ENCODE measurements at places on chromosomes 11 and 22.

GRCh38 chr11:82750643-82751139, 17.0 kb upstream of the FAM181B start:
- DNase-seq: no peak

GRCh38 chr11:93903989-93904388, 53.6 kb upstream of the VSTM5 start:
- DNase-seq: no peak

DNA sequence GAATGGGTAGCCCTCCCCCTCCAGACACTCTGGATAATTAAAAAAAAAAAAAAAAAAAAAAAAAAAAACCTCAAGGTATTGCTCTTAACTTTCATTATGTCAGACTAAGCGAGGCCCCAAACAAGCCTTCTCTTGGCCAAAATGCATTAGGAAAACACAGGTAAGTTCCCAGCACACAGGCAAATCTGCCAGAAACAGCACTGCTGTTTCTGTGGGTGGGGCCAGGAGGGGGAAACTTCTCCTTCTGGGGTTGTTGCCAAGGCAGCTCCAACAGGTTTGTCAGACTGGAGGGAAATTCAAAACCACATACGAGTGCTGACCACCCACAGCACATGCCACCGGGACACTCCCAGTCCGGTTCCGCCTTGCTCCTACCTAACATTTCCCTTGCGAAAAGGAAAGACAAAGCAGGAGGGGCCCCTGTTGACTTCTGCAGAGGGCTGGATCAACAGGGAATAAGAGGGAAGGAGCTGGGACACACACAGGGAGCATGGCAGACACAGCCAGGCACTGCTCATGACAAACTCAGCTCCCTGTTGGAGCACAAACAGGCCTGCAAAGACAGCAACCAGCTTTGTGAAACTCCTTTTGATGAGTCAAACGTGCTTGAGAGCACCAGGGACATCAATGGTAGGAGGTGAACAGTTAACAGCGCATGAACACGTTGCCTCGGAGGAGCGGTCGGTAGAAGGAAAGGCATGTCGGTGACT, 55.0 kb downstream of the MYH9 start:
- no peak for DNase-seq

DNA sequence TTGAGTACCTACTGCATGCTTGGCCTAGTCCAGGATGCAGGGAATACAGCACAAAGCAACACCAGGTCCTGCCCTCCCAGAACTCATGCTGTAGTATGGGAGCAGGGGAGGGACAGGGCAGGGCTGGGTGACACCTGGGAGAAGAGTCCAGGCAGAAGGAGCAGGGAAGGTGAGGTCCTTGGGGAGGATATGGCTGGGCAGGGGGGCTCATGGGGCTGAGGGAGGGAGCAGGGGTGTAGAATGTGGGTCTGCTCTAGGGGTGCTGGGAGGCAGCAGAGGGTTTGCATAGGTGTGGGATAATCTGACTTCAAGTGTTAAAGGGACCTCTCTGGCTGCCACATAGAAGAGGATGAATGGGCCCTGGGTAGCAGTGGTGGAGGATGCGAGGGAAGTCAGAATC, 4.8 kb downstream of the TOP3B start:
- no peak for DNase-seq

DNA sequence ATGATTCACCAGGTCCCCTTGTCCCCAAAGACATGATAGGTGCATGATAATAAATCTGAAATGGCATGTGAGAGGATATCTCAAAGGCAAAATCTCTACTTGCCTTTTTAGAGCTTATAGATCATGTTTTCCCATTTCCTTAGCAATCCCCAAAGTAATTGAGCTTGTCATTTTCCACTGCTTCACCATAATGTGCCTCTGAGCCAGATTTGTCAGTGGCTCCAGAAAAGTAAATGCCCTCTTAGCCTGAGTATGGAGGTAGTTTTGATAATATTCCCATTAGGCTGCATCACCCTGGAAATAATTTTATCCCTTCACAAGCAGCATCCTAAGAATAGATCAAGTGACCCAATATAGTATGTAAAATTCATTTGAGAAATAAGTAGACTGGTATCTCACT, 36.7 kb upstream of the ADSL start:
- DNase-seq: no peak

DNA sequence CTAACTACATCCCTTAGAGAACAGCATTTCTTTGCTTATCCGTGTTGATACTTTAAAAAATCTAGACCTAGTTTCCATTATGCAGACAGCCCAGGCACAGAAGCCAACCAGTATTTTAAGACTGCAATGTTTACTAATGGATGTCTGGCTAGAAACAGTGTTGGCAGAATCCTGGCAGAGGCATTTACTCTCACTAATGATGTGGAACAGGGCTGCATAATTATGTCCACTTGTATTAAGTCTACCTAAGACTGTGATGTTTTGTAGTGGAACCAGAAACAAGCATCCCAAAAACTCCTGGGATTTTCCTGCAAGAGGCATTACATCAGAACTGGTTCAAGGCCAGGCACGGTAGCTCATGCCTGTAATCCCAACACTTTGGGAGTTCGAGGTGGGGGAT, 50.2 kb upstream of the PICALM start:
- DNase-seq: no peak

DNA sequence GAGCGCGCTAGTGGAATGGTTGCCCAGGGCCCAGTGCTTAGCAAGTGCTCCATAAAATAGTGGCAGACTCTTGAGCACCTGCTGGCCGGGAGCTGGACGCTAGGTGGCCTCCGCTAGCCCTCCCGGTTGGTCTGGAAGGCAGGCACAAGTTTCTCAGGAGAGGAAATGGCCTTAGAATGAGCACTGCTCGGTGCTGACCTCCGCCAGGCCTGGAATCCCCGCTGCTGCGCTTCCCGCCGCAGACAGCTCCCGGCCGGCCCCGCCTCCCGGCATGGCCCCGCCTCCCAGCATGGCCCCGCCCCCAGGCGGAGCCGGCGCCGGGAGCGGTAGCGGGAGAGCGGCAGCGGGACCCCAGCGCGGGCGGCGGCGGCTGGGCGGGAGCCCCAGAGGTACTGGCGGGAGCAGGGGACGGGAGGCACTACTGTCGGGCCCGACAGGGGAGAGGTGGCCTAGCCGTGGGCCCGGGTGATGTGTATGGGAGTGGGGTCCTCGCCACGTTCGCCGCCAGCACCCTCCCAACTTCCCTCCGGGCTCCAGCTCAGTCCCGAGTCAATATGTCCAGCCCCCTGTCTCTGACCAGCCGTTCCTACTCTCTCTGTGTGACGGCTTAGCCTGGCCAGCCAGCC, at the start of gene SIPA1:
SIPA1 (plus strand) TSS at position 308 of the 626 bp plus-strand sequence. CDS start 2,821 bp downstream, outside the sequence.
- peak; percentile 94 for DNase-seq

DNA sequence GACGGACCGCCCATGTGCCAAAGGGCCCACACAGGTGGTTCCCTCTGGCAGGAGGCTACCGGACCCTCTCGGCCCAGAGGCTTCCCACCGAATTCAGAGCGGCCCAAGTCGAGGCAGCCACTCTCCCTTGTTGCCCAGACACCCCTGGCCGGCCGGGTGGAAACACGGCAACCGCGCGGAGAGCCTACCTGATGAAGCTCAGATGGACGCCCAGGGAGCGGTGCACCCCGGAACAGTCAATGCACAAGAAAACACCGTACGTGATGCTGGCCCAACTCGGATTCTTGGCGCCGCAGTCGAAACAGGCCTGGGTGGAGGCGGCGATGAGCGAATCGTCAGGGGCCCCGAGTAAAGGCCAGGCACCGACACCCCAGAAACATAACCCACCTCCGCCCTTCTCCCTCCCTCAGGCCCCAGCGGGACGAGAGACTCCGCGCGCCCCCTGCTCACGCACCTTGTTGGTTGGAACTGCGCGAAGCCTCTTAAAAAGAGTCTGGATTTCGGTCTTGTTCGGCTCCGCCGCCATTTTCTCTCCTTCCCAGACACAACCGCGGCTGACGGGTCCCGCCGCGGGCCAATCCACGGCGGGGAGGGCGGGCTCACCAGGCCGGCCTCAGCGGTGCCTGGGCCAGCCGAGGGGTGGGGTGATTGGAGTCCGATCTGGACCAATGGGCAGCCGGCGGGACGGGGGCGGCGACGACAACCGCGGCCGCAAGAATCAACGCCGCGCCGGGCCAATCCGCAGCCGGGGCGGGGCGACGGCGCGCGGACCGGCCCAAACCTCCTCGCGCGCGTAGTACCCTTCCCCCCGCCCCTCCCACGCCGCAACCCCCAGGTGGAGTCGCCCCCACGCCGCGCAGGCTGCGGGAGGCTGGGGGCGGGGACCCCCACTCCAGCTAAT, at the start of gene ARFGAP2:
ARFGAP2 (minus strand) TSS at position 552 of the 901 bp plus-strand sequence; CDS start at position 526, 26 bp downstream.
- DNase-seq: peak; percentile 100

DNA sequence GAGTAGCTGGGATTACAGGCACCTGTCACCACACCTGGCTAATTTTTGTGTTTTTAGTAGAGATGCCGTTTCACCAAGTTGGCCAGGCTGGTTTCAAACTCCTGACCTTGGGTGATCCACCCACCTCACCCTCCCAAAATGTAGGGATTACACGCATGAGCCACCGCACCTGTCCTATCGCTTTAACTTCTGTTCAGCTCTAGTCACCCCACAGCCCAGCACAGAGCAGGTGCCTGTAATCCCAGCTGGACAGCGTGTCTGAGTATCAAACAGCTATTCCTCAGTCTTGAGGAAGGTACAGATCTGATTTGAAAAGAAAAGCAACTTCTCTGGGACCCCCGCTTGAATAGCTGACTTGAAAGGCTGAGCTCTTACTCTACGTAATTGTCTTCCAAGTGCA, 149.1 kb downstream of the CTTN start:
- DNase-seq: no peak

- DNase-seq: peak; percentile 68
Observed at GRCh38 chr11:86523738-86524619, 148.4 kb downstream of the ME3 start.

DNA sequence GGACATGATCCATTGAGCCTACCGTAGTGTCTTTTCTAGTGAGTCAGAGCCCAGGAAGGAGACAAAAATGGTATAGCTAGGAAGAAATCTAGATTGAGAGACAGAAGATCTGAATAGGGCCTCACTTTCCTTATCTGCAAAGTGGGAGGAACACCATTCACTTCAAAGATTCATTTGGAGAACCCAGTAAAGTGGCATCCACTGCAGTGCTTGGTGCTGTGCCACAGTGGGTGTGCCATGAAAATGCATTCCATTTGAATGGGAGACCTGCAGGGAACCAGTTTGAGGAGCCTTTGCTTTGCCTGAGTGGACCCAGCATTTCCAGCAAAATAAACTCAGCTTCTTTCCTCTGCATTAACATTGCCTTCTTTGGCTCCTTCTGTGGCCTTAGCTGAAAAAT, 470.5 kb upstream of the CADM1 start:
- DNase-seq: no peak

DNA sequence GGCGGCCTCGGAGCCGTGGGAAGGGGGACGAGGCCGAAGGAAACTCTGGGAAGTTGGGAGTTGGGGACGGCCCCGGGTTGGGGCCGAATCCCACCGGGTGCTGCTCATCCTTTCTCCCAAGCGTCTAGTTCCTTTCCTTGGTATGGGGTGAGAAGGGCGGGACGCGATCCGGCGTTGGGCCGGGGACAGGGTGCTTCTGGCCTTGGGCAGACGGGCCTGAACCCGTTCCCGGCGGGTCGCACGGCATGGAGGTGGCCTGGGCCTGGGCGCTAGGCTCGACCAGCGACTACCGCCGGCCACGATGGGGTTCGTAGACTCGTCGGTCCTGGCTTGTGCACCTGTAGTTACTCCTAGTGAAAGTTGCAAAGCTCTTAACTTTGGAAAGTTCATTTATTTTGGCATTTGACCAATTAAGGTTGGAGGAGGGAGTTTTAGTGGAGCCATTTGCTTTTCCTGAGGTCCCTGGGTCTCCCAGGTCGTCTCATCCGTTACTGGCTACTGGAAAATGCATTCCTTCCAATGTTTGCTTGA, 1.0 kb downstream of the SYT9 start:
- DNase-seq: no peak

DNA sequence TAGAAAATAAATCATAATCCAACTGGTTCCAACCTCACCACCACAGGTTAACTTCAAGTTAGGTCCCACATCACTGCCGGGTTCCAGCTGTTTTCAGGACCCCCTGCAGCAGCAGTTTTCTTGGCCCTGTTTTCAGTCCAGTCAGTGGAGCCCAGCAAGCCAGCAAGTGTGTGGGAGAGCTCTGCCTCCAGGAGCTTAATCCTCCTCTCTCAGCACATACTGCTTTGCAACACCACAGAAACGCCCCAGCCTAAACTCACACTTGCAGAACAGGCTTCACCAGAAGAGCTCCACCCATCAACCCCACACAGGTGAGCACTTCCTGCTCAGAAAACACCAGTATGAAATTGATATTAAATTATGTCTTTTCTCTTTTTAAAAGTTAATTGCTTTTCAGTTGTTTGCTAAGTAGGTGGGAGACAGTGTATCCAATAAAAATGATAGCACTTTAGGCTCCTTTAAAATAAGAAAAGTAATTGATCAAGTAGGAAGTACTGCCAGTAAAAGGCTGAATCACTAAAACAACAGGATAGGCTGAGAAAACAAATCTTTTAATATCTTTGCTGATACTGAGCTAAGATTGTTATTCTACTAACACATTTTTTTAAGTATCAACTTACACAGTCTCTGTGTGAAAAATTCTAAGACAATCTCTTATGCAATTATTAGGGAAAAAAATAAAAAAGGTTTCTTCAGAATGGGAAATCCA, 81.5 kb upstream of the TP53AIP1 start:
- peak; percentile 10 for DNase-seq

GRCh38 chr22:37132773-37133172, 16.9 kb downstream of the IL2RB start:
- DNase-seq: no peak

DNA sequence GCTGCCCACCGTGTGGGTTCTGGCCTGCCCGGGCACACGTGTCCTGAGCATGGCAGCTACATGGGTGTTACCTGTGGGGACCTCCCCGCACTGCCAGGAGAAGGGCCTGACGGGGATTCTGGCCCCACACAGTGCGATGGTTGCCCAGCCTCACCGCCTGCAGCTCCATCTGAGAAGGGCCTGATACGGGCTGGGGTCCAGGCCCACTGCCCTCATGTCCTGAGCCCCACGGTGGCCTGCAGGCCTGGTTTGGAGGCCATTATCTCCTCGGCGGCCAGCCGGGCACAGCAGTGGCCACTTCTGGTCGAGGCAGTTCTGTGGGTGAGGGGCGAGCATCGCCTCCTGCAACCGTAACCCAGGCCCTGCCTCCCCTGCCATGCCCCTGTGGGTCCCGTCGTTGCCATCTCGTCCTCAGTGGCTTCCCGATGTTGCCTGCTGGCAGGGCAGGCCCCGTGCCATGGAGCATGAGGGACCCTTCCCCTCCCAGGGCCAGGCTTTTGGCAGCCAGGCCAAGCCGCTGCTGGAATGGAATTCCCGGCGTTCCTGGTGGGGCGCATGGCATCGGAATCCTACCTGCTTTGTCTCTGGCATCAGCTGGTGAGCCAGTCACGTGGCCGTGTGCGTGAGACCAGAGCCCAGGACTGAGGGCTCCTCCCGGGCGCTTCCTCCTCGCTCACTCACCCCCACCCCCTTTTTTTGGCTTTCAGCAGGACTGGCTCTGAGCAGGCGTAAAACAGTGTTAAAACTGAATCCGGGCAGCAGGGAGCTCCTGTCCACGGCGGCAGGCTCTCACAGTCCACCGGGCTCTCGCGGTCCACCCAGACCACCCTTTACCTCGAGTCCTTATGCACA, 71.9 kb upstream of the PPARA start:
- peak; percentile 73 for DNase-seq

DNA sequence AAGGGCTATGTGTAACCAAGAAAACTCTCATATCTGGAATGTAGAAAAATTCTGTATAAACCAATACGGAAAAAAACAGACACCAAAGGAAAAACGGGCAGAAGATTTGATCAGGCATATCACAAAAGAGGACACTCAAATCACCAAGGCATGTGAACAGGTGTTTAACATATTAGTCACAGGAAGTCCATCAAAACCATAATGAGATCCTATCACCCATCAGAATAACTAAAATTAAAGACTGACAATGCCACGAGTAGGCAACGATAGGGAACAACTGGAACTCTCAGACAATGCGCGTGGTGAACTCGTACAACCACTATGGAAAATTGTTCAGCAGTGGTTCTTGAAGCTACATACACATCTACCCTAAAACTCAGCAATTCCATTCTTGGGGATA, 94.5 kb downstream of the MICAL3 start:
- no peak for DNase-seq
